ENCODE measurements at places on chromosomes 1 and 21.

DNA sequence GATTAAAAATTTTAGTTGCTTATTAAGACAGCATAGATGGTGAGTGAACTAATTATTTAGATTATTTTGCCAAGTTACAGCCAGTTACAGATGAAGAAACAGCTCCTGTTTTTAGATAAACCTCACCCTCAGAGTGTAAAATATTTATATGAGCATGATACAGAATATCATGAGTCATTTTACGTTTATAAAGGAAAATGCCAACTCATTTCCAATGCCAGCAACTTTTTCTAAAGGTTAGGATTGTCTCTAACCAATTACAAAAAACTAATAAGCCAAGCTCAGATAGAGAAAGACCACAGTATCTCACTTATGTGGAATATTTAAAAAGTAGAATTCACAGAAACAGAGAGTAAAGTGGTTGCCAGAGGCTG, 590.1 kb downstream of the LTN1 start:
- no peak for DNase-seq

DNA sequence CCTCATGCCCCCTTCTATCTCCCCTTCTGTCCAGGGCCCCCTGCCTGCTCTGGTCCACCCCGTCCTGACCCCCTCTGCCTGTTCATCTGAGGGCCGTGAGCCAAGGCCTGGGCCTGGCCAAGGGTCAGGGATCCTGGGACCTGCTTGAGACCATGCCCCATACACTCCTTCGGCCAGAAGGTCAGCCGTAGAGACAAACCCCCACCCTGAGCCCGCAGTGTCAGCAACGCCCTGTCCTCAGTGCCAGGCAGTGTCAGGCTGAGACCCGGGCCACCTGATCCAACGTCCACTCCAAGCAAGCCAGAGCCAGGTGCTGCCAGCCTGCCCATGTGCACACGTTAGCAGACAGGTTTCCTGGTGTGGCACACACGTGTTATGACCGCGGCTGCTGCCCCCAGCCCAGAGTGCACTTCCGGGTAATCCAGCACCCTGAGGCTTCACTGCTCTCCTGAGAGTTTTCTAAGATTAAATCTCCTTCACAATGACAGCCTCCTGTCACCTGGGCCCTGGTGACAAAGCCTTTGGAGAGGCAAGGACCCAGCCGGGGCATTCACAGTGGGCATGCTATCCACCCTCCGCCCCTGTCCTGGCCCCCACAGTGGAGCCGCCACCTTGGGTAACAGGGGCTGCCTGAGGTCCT, 10.1 kb upstream of the SAMD11 start:
- DNase-seq: no peak

GRCh38 chr1:219302697-219303096, 129.0 kb downstream of the LYPLAL1 start:
- no peak for DNase-seq

- DNase-seq: no peak
Observed at GRCh38 chr1:187415065-187415464, 586.3 kb downstream of the PLA2G4A start.

DNA sequence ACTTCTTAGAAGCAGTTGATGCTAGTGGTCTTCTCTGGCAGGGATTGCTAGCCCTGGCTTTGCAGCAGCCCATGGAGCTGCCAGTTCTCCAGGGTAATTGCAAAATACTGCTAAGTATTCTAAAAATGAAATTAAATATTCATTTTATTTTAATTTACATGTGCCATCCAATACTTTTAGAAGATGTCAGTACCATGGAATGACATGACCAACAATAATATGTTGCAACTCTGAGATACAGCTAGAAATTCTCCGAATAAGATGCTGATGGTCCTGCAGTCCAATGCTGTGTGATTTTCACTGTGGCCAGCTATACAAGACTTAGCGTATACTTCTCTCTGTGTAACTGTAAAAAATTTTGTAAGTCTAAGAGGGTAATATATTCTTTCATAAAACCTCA, 20.0 kb upstream of the WARS2 start:
- no peak for DNase-seq

DNA sequence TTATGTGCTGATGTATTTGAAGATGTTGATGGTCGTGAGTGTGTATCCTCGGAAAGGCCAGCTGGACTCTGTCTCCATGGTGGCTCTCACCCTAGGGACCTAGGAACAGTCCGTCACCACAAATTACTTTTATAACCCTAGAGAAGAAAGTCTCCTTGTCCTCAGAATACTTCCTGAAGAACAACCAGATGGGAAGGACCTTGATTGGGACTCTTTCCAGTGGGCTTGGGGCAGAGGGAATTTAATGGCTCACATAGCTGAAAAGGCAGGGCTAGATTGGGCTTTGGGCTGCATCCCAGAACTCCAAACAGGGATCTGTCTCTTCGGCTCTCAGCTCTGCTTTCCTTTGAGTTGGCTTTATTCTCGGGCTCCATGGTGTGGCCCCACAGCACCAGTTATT, 90.8 kb downstream of the TBX19 start:
- no peak for DNase-seq

DNA sequence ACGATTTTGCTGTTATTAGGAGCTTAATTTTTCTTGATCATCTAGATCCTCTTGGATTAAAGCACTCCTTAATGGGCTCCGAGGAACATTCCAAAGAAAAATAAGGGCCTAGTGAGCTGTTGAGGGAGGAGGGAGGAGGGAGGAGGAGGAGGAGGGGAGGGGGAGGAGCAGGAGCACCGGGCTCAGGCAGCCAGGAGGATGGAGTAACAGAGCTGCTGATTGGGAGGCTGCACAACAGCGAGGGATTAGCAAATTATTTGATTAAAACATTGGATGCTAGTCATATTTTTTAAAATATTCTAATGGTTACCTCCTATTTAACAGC, 302.1 kb upstream of the RRP15 start:
- no peak for DNase-seq

- no peak for DNase-seq
Observed at GRCh38 chr1:22428672-22429071, 23.0 kb upstream of the ZBTB40 start.

DNA sequence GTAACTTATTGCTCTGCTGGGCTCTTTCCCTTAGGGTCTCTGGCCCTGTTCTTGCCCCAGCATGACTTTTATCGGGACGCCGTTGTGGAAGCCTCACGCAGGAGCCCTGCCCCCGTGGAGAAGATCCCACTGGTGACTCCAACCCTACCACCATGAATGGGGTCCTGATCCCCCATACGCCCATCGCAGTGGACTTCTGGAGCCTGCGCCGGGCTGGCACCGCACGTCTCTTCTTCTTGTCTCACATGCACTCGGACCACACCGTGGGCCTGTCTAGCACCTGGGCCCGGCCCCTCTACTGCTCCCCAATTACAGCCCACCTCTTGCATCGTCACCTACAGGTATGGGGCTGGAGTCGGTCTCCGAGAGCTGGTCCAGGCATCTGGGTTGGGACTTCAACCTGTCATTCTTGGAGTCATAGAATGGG, 322 bp downstream of the DCLRE1B start:
- peak; percentile 15 for DNase-seq

DNA sequence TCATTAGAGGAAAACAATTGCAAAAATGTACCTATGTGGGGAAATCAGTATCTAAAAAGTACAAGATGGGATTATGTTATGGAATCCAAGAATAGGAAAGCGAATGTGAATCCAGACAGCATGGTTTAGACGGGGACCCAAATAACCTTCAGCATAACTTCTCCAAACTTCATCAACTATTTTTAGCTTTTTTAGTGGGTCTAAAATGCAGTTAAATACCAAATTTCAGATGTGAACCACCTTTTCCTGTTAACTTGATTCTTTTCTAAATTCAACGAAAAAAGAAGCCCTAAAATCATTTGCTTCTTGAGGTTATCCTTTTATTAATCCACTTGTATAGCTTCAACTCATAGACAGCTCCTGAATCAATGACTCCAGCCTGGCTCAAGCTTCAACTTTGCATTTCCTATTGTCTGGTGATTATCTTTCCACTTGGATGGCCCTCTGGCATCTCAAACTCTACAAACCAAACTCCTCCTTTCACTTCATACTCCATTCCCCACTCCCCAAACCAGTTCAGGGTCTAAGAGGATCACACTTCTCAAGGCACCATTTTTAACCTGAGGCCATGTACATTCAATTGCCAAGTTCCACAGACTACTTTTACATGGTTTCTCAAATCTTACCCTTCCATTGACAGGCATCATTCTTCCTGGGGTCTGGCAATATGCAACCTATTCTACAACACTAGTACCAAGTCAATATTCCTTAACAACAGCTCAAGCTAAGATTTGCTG, 7.4 kb downstream of the ERRFI1 start:
- no peak for DNase-seq

- DNase-seq: no peak
Observed at GRCh38 chr1:94792473-94793295, 27.5 kb upstream of the SLC44A3 start.

All from stimulated activated CD8-positive, alpha-beta memory T cell treated with anti-CD3 and anti-CD28 coated beads, Interleukin-4, amount 100 ng/mL, for 24 hours (primary cell).